ENCODE measurements at places on chromosomes 2 and 18.

- no peak for DNase-seq
Observed at GRCh38 chr2:205796805-205797313, 114.6 kb downstream of the NRP2 start.

GRCh38 chr18:32259553-32259952 is 69.7 kb downstream of the MEP1B start:
- DNase-seq = no peak

DNA sequence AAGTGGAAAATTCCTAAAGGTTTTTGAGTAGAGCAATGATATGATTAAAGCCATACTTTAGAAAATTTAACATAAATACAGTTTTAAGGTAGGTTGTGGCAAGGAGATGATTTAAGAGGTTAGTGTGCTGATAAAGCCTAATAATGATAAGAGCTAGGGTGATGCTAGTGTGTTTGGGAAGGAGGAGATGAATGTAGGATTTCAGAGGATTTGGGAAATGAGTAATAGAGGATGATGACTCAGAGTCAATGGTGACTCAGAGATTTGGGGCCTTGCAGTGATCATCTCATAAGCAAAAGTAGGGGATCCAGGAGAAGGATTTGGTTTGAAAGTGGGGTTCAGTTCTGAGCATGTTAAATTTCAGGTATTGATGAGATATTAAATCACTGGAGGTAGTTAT is 23.3 kb downstream of the STAMBP start:
- no peak for DNase-seq

GRCh38 chr2:147740211-147740927 is 104.5 kb upstream of the ACVR2A start:
- no peak for DNase-seq

DNA sequence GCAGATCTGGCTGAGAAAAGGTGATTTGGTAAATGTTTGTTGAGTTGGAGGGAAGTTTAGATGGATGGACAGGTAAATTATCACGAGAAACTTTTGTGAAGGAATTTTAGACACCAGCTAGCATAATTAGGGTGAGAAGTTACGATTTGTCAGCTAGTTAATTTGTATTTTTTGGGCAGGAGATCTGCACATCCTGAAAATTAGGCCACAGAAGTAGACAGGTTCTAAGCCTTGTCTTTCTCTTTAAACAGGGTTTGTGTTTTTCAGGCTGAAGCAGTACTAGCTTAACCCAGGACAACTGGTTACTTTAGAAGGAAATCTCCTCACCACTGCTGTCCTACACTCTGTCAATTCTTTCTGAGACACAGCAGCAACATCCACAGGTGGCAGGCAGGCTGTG is 49.1 kb downstream of the DDX1 start:
- no peak for DNase-seq

- DNase-seq = no peak
Observed at GRCh38 chr2:143068509-143068908, 60.7 kb upstream of the ARHGAP15 start.

DNA sequence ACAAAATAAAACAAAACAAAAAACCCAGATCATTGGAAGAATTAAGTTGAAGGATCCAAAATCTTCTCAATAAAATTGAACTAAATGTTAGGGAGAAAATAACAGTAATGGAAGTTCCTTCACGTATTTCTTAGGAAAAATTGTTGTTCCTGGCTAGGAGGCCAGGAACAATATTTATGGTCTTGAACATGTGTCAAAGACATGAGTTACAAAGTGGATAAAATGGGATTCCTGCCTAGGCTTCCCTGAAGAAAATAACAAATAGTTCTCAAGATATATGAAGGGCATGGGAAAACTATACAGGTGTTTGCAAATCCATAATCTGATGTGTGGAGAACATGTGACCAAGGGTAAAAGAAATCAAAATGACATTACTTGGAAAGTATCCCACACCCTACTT is 67.6 kb upstream of the ITGB6 start:
- no peak for DNase-seq

DNA sequence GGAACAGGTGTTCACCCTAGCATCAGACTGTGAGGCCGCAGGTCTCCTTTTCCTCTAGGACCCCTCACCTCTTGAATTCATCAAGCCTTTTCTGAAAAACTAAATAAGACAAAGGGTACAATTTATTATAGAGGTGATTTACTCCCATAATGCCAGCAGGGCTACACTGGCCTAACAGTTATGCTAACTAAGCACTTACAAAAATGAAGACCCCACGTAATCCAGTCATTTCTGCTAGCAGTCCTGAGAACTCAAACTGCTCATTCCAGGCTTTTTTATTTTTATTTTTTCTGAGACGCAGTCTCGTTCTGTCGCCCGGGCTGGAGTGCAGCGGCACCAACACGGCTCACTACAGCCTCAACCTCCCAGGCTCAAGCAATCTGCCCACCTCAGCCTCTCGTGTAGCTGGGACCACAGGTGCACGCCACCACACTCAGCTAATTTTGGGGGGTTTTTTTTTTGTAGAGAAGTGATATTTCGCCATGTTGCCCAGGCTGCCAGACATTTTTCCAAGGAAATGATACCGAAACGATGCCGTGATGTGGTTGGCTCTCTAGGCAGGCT is 14.2 kb downstream of the CAPG start:
- DNase-seq = no peak

- DNase-seq = peak; percentile 13
Observed at GRCh38 chr2:28750316-28751251, 1.0 kb upstream of the PPP1CB start.

DNA sequence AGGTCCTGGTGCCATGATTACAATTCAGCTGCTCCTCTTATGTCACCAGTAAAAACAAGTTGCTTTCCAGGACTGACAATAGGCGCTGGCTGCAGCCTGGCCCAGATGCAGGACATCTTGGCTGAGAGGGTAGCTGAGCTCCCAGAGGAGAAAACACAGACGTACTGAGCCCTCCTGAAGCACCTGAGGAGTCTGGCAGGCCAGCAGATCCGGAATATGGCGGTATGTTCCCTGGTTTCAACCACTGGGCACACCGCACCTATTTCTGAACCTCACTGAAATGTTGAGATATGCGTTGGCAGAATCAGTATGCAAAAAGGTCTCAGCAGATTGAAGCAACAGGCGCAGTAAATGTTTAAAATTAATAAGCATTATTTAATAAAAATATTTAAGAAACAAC is 73.1 kb upstream of the BZW1 start:
- no peak for DNase-seq

DNA sequence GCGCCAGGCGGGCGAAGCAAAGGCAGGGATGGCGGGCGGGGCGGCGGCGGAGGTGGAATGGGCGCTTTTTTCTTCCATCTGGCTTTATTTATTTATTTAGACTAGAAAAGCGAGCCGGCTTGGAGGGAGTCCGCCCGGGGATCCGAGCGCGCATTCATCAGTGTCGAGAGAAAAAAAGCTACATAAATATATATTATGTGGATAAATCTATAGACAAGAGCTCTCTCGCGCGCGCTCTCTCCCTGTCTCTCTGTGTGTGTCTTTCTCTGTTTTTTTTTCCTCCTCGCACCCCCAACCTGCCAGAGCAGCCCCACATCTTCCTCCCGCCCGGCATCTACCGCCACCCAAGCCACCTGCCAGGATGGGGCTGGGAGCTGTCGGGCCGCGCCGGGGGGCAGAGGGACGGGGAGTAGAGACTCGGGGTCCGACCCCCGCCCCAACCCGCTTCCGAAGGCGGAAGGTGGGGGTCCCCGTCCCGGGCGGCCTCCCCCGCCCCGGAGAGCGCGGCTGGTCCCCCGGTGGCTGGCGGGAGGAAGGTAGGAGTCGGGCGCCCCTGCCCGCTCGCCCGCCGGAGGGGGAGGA is 972 bp upstream of the CELF4 start:
- no peak for DNase-seq

- DNase-seq = no peak
Observed at GRCh38 chr2:95007822-95008221, 17.7 kb upstream of the MAL start.

DNA sequence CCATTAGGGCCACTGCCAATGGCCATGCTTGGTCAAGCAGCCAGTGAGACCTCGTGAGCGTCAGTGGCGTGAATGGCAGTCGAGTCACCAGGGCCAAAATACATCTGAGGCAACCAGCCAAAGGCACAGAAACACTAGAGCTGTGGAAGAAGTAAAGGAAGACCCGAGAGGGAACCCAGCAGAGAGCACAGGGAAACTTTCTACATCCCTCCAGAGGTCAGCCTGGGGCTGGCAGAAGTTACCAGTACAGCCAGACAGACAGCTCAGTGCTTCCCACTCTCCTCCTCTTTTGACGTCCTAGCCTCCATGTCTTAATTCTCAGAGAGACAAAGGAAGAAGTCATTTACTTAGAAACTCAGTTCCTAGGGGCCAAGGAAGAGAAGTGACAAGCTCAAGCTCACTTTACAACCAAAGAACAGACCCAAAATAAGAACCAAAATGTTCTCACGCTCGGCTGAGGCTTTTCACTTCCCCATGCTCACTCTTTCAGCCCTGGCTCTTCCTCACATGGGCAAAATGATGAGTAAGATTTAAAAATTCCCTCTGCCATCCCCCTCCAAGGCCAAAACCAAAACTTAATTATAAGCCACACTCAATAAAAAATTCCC is 8.7 kb downstream of the CYRIA start:
- DNase-seq = no peak

GRCh38 chr2:232502911-232503808 is 15.5 kb upstream of the ECEL1 start:
- DNase-seq = no peak

DNA sequence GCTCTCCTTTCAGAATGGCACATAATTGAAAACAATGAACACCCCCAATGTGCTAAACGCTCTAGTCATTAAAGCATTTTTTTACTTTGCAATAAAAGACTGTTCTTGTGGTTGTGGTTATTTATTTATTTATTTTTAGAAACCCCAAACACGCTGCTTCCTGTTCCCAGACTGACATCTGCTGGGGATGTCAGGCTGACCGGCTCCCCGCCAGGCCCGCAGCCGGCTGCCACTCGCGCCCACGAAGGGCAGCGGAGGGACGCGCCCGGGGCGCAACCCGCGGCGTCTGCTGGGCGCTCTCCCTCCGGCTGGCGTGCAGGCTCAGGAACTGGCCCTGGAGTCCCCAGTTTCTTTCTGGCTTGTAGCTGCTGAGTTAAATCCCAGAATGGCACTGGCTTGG is 83.1 kb upstream of the SP3 start:
- DNase-seq = no peak

GRCh38 chr18:59063300-59063906 is 76.3 kb upstream of the SEC11C start:
- no peak for DNase-seq

- no peak for DNase-seq
Observed at GRCh38 chr2:207970147-207970825, 55.0 kb downstream of the PLEKHM3 start.

- no peak for DNase-seq
Observed at GRCh38 chr2:72788756-72789155, 37.1 kb downstream of the EXOC6B start.

DNA sequence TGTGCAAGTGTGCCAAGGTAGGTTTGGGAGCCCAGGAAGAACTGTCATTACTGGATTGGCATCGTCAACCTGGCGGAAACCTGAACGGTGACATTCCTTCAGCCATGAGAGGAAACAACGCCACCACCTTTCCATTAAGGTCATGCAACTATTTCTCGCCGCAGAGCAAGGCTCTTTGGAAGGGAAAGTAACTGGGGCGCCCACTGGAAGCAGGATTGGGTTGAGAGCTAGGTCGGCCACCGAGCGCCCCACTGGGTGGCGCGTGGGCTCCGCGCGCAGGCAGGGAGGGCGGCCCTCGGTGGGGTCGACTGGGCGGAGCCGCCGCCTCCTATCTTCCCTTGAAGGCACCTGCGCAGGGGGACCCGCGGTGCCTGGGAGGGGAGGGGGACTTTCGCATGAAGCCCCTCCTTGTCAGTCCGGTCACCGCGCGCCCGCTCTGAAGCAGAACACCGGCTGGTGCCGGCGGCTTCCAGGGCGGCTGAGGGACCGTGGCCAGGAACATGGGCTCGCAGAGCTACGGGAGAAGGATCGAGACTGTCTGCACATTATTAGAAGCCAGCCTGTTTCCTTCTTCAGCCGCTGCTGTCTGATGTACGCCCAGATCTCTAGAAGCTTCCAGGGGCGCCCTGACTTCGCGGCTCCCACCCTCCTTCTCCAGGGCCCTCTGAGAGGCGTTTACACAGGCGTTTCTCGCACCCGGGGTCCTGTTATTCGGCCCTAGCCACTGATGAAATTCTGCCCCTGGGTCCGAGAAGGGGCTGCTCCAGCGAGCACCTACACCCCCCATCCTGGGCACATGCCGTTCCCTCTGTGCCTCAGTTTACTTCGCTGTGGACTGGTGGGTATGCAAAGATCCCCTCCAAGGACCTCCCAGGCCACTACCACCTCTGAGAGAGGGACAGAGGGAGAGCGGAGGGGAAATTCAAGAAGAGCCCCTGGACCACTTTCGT is 27.3 kb upstream of the MAL start:
- DNase-seq = no peak

DNA sequence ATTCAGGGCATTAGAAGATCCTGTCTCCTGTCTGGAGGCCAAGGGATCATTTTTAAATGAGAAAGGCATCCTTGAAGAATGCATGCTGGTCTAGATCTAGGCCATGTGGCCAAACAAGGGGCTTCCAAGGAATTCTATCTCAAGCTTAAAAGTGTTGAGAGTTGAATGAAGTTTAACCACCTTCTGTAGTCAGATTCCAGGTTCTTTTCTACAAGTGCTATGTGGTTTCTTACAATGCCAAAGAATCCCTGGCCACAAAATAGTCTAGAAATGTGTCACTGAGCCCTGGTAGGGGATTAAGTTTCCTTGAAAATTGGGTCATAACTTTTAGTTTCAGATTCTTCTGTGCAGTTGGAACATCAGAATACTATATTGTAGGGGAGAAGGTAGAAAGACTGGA is 640.7 kb upstream of the ACVR2A start:
- DNase-seq = no peak

GRCh38 chr18:21406116-21406515 is 164.1 kb downstream of the GREB1L start:
- DNase-seq = no peak

- no peak for DNase-seq
Observed at GRCh38 chr2:147488472-147488871, 356.4 kb upstream of the ACVR2A start.

GRCh38 chr2:188798159-188798558 is 176.0 kb upstream of the COL3A1 start:
- DNase-seq = no peak

DNA sequence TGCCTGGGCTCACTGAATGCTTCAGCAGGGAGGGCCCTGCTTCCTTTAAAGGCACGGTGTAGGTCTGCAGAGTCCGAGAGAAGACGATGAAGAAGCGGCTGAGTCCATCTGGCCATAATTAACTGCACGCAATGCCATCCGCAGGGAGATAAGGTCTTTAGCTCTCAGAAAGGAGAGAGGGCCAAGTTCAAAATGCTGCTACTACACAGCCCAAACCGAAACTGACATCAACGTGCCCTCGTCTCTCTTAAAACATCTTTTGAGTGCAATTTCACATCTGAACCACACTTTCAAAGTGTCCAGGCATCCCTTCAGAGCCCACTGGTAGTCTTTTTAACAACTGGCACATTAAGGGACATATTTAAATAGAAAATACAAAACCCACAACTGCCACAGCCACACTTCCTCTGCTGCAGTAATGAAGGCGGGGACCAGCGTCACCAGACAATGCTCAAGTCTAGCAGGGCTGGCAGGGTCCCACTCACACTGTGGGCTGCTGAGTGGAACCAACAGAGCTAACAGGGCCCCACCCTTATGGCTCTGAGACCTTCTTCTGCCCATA is 35.8 kb downstream of the ST3GAL5 start:
- DNase-seq = no peak

All from HEK293T (cell line).